ENCODE measurements at places on chromosomes 7 and 10.

DNA sequence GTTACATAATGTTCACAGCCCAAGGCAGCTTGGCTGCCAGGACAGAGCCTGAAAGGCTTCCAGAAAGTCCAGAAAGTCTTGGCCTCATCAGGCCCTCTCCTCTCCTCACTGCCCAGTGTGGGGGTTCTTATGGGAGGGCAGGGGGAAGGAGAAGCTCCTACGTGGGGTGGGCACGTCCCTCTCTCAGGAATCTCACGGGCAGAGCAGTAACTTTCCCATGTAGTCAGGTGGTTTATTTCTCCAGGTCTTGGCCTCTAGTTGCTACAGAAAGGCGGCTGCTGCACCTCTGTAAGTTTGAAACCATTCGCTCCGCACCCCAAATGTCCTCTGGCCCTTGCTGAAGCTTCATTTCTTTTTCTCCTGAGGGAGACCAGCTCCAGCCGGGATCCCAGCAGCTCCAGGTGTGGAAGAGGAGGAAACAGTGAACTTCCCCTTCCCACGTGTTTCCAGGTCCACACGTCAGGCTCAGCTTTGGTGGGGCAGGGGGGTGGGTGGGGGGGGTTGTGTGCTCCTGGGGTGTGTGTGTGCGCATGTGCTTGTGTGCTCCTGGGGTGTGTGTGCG, 320.3 kb downstream of the WDR37 start:
- no peak for DNase-seq

GRCh38 chr10:113620511-113620910, 43.3 kb downstream of the NRAP start:
- DNase-seq: no peak

GRCh38 chr10:118595598-118596425, at the start of gene PRLHR:
Gene PRLHR, minus strand, starts transcription at chr10:118595648. Its CDS starts 404 bp downstream, at chr10:118595244.
- peak; percentile 3 for DNase-seq

GRCh38 chr10:97635577-97635976, 2.3 kb upstream of the MORN4 start:
- no peak for DNase-seq

DNA sequence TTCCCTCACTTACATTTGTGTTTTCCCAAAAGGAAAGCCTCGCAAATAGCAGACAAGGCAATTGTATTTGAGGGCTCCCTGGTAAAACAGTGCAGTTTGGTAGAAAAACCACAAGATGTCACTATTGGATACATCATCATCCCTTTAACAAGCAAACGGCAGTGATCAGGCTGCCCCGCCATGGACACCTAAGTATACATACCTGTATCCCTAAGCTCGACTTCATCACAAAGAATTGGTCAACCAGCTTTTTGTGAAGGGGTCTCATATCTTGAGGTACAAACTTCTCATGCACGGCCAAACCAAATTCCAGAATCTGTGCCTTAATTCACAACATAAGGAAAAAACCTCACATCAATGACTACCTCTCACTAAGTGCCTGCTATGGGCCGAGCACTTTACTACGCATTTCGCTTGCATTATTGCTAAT, 179.5 kb upstream of the IMMP2L start:
- peak; percentile 36 for DNase-seq

DNA sequence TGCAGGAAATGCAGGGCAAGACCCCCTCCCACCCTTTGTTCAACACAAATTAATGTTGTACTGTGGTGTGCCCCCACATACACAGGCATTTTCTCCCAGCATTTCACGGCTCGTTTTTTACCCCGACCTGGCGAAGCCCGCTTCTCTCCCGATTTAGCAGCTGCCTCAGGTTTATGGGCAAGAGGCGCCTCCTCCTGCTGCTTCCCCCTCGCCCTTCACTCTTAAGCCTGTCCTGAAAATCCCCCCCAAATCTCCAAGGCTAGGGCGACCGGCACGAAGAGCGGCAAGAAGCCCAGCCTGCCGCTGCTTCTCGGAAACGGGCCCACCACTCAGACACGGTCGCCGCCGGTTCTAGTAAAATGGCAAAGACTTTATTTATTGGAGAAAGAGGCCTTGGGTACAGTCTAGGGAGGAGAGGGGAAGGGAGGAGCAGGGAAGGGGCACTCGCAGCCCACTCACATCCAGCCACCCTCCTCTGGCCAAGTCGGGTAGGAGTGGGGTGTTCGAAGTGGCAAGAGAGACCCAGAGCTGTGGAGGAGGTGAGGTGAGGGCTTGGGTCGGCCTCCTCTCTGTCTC, 3.3 kb downstream of the LBX1 start:
- no peak for DNase-seq

All from T-cell (primary cell).